T-helper 22 cell (primary cell): ENCODE measurements at places on chromosomes 5 and 9.

DNA sequence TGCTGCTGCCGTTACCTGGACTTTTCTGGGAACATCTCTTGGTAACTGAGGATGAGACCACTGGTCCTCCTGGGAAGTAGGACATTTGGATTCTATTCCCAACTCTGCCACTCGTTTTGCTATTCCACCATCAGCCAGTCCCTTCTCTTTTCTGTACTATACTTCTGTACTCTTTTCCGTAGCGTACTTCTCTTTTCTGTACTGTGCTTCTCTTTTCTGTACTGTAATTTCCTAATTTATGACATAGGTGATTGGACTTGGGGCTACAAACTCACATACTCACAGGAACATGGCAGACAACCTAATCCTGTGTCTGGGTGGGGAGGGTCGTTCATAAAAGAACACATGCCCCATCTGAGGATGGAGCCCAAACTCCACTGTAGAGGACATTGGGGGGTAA lies 335.3 kb upstream of the PANK3 start:
- DNase-seq: no peak

- DNase-seq: no peak
Observed at GRCh38 chr9:98530806-98531386, 177.8 kb downstream of the GABBR2 start.

- no peak for DNase-seq
Observed at GRCh38 chr5:88663793-88664216, 219.2 kb downstream of the MEF2C start.

GRCh38 chr9:34046784-34047379 lies 1.8 kb downstream of the UBAP2 start:
- DNase-seq: no peak

DNA sequence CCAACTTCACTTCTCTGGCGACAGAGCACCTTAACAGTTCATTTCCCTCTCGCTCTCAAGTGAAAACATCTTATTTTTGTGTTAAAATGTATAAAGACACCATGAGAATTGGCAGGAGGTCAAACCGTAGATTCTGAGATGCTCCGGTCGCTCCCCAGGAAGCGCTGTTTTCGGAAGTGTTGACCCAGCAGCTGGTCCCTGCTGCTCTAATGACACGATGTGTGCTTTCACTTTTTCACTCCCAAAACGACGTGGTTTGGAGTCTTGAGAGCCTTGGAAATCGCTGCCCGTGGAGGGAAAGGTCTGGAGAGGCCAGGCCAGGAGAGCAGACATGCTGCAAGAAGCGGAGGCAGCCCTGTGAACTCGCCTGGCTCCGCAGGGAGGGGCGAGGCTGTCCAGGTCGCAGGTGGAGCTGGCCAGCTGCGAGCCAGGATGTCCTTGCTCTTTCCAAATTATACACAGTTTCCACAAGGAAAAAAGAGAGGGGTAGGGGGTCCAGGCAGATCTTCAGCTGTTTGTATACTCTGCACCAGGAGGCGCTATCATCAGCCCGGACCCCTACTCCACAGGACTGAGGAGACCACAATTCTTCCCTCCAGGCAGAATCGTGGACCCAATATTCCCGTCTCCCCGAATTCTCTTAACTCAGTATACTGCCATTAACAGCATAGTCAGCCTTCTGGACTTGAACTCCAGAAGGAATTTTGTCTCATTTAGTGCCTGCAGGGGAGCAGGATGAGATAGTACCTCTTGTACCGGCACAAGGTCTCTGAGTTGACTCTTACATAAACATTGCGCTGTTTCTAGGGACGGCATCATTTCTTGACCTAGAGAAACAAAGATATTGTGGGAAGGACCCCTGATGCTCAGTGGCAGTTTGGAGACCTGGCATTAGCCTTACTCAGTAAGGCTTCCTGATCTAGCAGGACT lies 248.6 kb upstream of the ANKRD55 start:
- DNase-seq: no peak

GRCh38 chr5:83026930-83027687 lies 50.1 kb downstream of the TMEM167A start:
- no peak for DNase-seq

DNA sequence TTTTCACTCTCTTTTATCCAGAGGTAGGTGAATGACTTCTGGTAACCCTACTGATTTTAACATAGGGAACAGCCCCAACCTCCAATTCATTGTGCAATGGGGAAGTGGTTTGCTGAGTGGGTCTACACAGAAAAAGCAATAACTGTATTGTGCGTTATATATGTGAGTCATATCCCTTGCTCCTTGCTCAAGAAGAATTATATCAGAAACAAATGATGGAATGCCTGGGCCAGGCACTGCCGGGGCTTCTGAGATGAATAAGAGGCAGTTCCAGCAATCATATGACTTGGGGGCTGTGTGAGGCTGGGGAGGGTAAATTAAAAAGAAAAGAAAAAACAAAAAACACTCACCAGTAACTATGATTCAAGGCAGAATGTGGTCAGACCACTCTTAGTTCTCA lies 79.2 kb upstream of the ABCA1 start:
- DNase-seq: no peak

GRCh38 chr5:166716856-166717492 lies 1574.5 kb upstream of the WWC1 start:
- no peak for DNase-seq

GRCh38 chr9:92739346-92739970 lies 25.2 kb downstream of the BICD2 start:
- no peak for DNase-seq

DNA sequence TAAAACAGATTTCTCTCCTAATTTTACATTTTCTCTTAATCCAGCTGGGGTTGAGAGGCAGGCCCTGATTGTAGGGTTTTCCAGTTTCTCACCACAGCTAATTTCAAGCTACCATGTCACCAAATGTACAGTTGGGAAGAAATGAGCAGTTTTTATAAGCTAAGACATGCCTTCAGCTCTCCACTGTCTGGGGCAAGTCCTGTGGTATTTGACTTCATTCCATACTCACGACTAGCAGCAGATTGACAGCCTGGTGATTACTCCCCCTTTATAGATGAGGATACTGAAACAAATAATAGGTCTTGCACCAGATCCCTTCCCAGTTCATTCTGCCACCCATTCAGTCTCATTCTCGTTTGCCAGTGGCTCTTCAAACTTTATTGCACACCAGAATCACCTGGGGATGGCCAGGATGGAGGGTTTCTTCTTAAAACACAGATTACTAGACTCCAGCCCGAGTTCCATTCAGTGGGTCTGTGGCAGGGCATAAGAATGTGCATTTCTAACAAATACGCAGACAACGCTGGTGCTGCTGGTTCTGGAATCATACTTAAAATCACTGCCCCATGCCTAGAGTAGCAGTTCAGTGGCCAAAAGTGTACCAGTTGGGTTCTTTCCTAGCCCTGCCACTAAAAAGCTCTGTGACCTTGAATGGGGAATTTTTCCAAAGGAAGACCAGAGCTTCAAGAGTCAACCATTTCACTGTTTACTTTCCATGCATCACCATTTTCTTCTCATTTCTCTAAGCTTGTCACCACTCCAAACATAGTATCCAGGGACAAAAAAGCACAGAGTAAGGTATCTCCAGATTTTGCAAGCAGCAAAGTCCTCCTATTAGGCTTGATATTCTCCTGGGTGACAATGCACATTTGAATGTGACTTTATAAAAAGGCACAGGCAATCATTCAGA lies 64.3 kb downstream of the CSNK1A1 start:
- DNase-seq: no peak

- no peak for DNase-seq
Observed at GRCh38 chr5:52870448-52870847, 82.7 kb downstream of the ITGA1 start.

DNA sequence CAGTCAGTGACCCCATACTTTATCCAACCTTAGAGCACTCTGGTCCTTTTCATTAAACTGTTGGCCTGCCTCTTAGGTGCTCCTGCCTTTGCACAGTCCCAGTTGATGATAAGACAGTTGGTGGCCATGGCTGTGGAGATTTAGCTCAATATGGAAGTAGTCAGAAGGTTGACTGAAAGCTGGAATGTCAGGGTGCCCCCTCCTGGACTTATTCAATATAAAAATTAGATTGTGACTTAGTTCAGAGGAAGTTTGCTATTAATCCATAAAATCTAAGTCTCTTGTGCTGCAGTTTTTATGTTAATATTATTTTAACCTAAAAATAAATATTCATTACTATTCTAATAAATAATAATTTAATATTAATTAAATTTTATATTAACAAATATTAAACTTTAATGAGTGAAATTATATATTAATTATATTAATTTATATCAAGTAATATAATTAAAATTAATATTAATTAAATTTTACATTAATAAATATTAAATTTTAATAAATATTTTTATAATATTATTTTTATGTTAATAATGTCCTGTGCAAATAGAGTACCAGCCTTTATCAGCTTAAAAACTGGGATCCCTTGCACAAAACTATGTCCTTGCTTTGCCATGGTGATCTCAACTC lies 77.7 kb upstream of the ADAMTSL1 start:
- DNase-seq: no peak

DNA sequence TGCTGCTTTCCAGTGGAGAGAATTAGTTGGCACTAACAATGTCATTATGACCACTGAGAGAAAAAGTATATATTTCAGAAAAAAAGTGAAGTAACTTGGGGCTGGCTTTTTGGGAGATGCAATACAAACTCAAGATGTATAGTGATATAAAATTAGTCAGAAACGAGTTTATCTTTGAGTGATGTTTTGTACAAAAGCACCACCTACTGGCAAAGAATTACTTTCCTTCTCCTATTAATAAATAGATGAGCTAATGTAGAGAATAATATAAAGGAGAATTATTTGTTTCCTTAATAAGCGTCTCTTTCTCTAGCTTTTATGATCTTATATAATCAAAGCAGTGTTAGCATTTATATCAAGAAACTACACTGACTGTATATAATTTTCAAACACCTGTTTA lies 158.8 kb downstream of the MEF2C start:
- no peak for DNase-seq

DNA sequence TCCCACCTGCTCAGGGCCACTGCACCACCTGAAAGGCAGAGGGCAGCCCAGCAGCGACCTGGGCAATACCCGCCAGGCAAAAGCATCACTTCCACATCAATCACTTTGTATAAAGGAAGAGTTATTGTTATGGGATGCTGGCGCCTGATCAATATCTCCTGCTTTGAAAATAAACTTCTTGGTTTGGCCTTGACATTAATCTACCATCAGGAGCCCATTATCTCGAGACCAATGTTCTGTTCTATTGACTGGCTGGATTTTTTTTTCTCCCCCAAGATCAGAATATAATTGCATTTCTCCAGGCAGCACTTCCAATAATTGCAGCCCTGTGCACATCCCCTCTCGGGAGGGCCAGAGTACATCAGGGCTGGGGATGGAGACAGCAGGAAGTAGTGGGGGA lies 44.4 kb upstream of the SAP30L start:
- DNase-seq: no peak

DNA sequence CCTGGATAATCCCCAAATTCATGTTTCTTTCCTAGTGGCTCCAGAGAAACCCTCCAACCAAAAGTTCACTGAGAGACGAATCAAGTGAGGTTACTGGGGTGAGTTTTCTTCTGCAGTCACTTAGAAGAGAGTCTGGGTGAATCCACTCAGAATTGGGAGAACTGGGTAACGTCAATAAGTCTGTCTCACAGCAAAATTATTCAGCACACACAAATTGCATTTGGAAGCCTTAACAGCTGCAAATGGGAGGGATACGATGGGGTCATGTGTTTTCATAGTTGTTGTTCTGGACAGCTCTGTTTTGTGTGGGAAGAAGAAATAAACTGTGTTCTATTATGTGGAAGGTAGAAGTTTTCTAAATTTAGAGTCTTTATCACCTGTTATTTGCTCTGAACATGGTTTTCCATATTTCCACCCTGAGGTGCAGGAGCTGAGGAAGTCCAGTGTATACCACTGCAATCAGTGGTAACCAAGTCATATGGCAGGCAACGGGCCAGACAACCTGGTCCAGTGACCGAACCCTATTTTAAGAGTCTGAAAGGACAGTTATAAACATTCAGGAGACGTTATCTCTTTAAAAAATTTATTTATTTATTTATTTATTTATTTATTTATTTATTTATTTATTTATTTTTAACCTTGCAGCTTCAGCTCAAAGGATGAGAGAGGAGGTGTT lies 21.9 kb downstream of the MARCHF3 start:
- DNase-seq: no peak

- no peak for DNase-seq
Observed at GRCh38 chr5:68248896-68249295, 33.3 kb downstream of the PIK3R1 start.

GRCh38 chr5:147481874-147482705 lies 27.8 kb downstream of the DPYSL3 start:
- DNase-seq: no peak

DNA sequence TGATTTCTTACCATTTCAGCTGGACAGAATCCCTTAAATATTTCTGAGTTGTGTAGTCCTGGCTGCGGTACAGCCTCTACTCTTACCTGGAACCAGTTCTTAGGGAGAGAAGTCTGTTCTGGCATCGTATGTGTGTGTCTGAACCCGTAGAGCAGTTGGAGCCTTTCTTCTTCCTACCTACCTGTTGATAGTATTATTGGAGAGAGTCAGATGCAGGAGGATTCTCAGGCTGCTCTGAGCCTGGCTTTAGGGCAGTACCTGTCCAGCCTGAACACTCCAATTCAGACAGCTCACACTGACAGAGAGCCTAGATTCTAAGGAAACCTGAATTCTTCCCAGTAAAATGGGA lies 190.1 kb downstream of the CD180 start:
- DNase-seq: no peak

- DNase-seq: peak; percentile 57
Observed at GRCh38 chr5:173884402-173885053, 3.6 kb upstream of the CPEB4 start.

DNA sequence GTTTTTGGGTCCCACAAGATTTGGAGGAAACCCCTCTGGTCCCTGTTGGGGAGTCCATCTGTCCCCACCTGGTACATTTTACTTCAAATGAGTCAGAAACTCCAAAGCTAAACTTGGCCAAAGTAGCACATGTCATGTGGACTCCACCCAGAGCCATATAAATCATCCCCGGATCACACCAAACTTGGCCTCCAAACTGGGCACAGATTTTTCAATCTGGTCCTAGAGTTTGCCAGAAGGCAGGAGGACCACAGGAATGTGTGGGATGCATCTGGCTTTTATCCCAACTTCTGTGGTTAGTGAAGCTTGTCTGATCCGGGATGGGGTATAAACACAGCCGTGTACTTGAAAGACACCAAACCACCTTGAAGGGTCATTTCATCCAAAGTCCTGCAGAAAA lies 66.3 kb downstream of the MAT2B start:
- DNase-seq: no peak
